ENCODE measurements at places on chromosomes 2 and 18.

DNA sequence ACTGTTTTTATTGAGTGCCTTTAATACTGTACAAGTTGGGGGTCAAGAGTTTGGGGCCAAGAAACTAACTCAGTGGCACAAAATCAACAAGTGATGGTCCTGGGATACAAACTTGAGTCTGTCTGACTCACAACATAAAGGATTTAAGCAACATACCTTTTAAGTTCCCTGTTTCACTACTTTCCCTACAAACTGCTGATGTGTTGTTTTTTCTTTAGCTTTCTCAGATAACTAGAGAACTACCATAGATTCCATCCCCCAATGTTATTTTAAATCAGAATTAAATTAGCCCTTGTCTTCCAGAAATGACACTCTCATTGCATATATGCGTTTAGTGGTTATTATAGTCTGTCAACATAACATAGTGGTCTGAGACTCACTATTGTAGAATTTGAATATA lies 58.1 kb upstream of the TTC21B start:
- DNase-seq, result no peak

- DNase-seq, result no peak
These were observed 50.2 kb downstream of the CALCRL start for GRCh38 chr2:187397886-187398285.

- no peak for DNase-seq
These were observed 1349.8 kb downstream of the SUCLG1 start for GRCh38 chr2:83109284-83109683.

GRCh38 chr2:100756704-100757103 lies 63.2 kb upstream of the NPAS2 start:
- DNase-seq, result no peak

- no peak for DNase-seq
These were observed 129.2 kb downstream of the ETAA1 start for GRCh38 chr2:67526283-67526682.

DNA sequence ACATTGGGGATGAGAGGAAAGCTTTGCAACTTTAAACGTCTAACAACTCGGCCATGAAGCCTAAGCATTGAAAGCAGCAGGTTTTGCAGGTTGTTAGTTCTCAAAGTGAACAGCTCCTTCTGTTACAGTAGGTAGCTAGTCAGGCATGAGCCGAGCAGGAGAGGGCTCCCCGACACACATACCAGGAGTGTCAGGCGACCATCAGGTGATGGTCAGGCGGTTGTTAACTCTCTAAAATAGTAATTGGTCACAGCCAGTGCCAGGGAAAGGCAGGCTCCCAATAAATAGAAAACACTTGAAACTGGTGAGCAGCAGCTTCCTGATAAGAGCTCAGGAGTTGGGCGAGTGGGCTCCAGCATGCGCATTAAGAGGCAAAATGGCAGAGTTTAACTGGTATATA lies 53.5 kb upstream of the DAPL1 start:
- no peak for DNase-seq

GRCh38 chr2:158495175-158495574 lies 38.4 kb downstream of the PKP4 start:
- no peak for DNase-seq

DNA sequence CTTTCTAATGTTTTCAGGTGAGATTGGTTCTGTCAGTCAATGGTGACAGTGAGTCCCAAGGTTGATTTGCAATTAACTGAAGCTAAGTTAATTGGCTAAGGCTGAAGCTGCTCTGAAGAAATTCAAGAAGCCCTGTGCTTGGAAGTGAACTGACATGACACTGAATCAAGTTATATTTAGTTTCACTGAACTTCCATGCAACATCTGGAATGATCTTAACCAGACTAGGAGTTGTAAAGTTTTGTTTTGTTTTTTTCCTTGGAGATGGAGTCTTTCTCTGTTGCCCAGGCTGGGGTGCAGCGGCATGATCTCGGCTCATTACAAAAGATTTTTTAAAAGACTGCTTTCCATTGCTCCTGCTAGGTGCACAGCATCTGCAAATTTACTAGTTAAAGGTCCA lies 11.4 kb downstream of the SERPINB5 start:
- DNase-seq, result no peak

GRCh38 chr18:5546660-5547059 lies 2.9 kb upstream of the EPB41L3 start:
- DNase-seq, result no peak

DNA sequence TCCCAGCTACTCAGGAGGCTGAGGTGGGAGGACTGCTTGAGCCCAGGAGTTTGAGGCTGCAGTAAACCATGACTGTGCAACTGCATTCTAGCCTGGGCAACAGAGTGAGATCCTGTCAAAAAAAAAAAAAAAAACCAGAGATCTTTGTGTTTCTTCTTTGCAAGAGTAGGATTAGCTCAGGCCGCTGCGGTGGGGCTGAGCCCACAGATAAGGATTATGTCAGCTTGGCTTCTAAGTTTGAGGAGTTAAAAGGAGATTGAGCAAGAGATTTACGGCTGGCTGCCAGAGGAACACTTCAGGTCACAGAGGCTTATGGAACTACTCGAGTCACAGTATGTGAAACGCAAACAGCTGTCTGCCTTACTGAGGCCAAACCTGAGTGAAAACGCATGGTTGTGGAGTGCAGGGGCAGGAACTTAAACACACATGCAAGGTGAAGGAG lies 146.7 kb upstream of the L3MBTL4 start:
- no peak for DNase-seq

GRCh38 chr2:215084080-215084479 lies 54.3 kb downstream of the ABCA12 start:
- DNase-seq, result no peak

DNA sequence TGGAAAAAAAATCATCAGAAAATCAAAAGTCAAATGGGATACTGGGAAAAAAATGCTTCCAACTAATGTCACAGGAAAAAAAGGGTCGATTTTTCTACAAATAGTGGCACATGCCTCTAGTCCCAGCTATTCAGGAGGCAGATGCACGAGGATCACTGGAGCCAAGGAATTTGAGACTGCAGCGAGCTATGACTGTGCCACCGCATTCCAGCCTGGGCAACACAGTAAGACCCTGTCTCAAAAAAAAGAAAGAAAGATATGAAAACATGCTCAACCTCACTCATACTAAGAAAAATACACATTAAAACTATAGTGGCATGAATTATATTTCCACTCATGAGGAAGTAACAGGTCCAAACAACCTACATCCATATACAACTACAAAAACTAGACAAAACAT lies 17.9 kb downstream of the MEMO1 start:
- no peak for DNase-seq

- DNase-seq, result no peak
These were observed 53.5 kb downstream of the KCMF1 start for GRCh38 chr2:85024372-85025047.

GRCh38 chr2:44120428-44120827 lies 48.2 kb upstream of the PPM1B start:
- DNase-seq, result no peak

- DNase-seq, result peak; percentile 23
These were observed 59.1 kb downstream of the TNS1 start for GRCh38 chr2:217943446-217944321.

- DNase-seq, result no peak
These were observed 14.6 kb upstream of the HNRNPLL start for GRCh38 chr2:38617301-38617700.

GRCh38 chr2:216829533-216829932 lies 30.3 kb downstream of the TNP1 start:
- DNase-seq, result no peak

GRCh38 chr2:174623690-174624089 lies 26.1 kb upstream of the WIPF1 start:
- DNase-seq, result no peak

- no peak for DNase-seq
These were observed 1.7 kb downstream of the CYP20A1 start for GRCh38 chr2:203240491-203240890.

DNA sequence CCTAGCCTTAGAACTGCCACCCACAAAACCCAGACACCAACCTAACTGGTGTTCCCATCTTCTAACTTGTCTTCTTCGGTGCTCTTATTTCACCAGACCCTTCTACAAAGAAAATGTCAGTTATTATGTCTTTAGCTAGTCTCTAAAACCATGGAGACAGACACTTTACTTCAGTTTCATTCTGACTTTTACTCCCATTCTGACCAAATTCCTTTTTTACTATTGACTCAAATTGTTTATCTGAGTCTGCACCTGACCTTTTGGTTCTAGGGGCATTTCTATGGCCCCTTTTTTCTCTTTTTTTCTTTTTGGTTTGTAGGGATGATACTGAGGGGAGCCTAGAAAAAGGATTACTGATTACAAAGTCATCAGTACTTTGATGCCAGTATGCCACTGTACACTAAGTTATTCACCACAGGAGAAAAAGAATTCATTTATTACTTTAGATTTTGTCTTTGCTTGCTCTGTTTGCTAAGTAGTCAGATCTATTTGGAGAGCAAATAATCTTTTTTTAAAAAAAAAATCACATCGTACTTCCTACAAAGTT lies 6.8 kb upstream of the SLC1A4 start:
- no peak for DNase-seq

GRCh38 chr2:23198316-23199114 lies 186.5 kb upstream of the KLHL29 start:
- DNase-seq, result no peak

DNA sequence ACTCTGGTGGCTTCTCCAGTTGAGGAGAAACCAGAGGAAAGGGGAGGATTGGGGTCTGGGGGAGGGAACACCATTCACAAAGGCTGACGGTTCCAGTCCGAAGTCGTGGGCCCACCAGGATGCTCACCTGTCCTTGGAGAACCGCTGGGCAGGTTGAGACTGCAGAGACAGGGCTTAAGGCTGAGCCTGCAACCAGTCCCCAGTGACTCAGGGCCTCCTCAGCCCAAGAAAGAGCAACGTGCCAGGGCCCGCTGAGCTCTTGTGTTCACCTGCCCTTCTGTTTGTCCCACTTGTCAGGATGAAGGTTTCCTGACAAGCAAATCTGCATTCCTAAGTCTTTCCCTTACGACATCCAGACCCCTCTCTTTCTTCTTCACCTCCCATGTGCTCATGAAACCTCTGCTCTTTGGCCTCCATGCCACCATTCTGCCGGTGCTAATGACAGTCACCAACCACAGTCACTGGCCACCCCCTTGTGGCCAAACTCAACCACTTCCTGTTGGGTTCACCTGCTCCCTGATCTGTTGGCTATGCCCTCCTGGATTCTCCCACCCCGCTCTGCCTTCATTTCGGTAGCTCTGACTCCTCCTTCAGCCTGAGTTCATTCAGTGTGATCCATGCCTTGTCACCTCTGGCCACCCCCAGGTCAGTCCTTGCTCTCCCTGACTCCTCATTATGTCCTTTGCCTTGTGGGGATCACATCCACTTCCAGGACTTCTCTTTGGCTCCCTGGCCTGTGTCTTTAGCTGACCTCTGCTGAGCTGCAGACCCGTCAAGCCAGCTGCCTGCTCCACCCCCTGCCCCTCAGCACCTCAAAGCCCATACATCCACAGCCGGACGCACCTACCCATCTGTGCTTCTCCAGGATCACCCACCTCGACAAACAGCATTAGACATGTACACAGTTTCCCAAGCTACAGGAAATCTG lies 17.6 kb downstream of the EMX1 start:
- DNase-seq, result no peak

- DNase-seq, result no peak
These were observed 25.5 kb upstream of the RALBP1 start for GRCh38 chr18:9449600-9450414.

- no peak for DNase-seq
These were observed 634 bp downstream of the MTIF2 start for GRCh38 chr2:55268288-55268906.

GRCh38 chr2:97765933-97766332 lies 52.6 kb downstream of the ZAP70 start:
- DNase-seq, result no peak
